Right renal cortex interstitium (tissue), 3 donors: ENCODE measurements at places on chromosomes 2 and 18.

DNA sequence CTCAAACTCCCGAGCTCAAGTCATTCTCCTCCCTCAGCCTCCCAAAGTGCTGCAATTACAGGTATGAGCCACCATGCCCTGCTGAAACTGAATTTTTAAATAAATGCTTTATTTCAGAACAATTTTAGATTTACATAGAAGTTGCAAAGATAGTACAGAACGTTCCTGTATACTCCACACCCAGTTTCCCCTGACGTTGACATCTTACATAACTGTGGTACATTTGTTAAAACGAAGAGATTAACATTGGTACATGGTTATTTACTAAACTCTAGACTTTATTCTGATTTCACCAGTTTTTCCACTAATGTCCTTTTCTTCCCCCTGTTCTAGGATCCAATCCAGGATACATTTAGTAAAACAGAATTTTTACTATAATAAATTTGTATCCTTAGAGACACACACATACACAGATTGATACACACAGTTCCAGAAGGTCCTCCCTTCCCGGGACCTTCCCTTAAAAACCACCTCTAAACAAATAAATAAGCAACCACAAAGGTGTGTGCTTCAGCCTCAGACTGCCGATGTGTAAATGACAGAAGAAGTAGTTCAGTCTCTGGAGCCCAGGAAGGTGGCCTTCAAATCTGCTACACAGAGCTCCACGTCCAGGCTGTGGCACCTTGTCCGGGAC, 6.9 kb downstream of the NEU2 start:
- DNase-seq: no peak

DNA sequence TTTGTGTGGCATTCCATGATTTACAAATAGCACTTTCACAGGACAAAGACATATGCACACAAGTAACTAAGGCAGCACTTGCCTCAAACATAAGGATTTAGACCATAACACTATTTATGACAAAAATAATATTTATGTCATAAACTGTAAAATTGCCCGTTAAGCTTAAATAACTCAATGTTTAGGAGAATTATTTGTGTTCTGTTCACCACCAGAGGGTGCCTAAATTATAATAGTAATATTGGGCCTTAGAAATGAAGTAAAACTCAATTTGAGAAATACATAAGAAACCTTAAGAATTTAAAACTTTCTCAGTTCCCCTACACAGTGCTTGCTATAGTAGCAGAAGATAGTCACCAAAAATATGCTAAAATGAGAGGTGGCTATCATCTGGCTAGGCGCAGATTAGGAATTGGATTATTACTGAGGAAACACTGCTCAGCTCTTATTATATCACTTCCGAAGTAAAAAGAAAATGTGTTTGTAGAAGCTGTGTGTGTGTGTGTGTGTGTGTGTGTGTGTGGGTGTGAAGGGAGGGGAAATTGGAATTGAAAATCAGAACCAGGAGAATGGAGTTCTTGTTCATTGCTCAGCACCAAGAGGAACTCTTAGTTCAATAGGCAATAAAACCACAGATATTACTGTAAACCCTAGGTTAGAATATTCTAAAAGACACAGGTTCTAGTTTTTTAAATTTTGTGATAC, 4.9 kb upstream of the CHN1 start:
- no peak for DNase-seq

- no peak for DNase-seq
These were observed 1589.5 kb upstream of the PIK3C3 start for GRCh38 chr18:40365526-40365925.

- no peak for DNase-seq
These were observed 80.9 kb upstream of the ZNF804A start for GRCh38 chr2:184517402-184517801.

GRCh38 chr2:199810422-199811171, 40.4 kb downstream of the FTCDNL1 start:
- DNase-seq: no peak

GRCh38 chr2:95308426-95308990, 11.4 kb downstream of the KCNIP3 start:
- DNase-seq: no peak

DNA sequence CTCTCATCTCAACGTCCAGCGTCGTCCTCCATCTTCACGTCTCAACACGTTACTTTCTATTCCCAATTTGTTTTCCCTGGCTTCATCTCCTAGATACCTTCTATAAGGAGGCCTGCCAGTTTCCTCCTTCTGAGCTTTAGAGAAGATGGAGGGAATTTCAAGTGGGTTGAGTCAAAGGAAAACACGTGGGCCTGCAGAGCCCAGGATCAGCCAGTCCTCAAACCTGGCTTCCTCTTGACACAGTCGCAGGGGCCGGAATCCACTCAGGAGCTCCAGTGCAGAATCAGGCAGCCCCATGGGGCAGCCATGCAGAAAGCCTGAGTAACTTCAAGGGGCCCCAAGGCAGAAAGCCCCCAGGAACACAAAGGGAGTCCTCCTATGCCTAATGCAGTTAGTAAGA, 14.5 kb upstream of the APCDD1 start:
- DNase-seq: no peak

GRCh38 chr2:16629044-16629443, 36.6 kb downstream of the CYRIA start:
- DNase-seq: no peak

DNA sequence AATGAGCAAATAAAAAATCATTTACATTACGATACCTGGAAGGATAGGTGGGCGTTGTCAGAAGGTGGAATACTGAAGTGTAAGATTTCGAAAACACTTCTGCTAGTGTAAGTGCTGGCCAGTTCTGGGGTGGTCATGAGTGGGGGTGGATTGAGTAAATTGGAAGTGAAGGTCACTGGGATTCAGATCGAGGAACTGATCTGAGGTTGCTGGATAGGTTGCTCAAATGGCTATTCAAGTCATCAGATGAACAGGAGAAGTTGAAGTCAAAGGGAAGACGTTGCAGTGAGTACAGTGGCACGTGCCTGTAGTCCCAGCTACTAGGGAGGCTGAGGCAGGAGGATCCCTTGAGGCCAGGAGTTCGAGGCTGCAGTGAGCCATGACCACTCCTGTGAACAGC, 95.7 kb downstream of the MALT1 start:
- no peak for DNase-seq

DNA sequence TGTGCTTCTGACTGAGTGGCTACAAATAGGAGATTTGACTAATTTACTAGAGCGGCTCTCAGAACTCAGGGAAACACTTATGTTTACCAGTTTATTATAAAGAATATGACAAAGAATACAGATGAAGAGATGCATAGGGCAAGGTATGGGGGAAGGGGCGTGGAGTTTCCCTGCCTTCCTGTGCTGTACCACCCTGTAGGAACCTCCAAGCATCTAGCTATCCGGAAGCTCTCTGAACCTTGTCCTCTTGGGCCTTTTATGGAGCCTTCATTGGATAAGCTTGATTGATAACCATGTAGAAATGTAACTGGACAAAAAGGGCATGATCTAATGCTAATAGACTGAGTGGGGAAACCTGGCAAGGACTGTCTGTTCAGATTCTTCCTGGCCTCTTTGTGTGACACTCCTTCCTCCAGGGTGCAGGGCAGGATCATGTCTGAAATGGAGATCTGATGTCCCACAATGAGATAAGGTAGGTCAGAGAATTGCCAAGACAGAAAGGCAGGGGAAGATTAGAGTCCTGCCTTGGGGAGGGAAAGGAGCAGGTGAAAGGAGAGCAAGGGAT, 101.8 kb upstream of the NPAS2 start:
- no peak for DNase-seq
